HT-29 (cell line): ENCODE measurements at places on chromosomes 2 and 18. TPM values are rescaled to one million over a fixed set of nuclear protein-coding genes. Genes with fewer than 3 reads are reported as not detected.

GRCh38 chr18:32629981-32630700 lies 142.7 kb downstream of the KLHL14 start:
- DNase-seq = no peak

DNA sequence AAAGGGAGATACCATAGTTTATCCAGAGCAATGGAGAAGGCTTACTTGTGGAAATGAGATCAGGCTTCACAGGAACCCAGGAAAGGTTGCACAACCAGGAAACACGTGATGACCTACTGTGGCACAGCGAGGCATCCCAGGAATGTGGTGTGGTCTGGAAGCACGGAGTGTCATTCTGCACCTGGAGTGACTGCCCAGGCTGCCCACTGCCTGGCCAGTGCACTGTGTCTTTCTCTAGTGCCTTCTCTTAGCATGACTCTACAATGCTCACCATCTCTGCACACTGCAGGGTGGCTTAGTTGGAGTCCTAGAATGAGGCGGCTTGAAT lies 48.9 kb downstream of the CHST9 start:
- DNase-seq = peak; percentile 27

DNA sequence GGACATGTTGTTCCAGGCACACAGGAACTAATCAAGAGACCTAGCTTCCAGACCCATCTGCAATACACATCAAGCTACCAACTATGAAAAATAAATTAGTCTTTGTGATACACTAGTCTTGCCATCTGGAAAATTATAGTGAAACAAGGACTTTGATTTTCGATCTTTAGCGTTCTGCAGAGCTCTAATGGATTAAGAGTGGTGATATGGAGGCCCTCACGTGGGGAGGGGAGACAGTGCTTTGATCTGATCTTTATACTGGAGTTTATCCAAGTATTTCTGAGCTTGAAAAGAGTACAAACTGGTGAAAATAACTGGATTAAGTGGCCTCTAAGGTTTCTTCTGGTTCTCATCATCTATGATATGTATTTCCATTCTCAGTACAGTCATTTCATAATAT lies 273.4 kb upstream of the CDH7 start:
- no peak for DNase-seq

DNA sequence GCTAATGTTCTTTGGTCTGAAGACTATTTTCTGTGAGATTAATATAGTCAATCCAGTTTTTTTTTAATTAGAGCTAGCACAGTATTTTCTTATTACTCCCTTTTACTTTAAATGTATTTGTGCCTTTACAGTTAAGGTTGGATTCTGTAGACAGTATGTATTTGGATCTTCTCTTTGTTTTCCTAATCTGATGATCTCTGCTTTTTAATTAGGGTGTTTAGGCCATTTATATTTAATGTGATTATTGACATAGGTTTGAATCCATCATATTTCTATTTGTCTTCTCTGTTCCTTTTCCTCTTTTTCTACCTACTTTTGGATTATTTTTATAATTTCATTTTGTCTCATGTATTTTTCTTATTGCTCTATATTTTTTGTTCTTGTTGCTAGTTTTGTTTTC lies 437.7 kb downstream of the CPS1 start:
- DNase-seq = no peak

DNA sequence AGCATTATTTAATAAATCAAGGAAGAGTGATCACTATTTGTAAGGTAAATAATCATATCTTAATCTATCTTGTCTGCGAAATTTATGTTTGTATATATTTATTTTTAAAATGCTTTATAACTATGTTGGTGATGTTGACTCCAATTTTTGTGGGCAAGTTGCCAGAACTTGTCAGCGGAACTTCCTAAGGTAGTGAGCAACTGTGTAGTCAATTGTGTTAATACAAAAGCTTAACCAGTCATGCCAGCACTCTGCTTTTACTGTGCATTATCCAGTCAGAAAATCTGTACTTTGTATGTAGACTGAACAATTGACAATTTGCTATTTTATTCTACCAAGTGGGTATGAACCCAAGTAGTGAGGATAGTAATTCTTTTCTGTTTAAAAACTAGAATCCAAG lies 61.9 kb upstream of the RND3 start:
- no peak for DNase-seq

DNA sequence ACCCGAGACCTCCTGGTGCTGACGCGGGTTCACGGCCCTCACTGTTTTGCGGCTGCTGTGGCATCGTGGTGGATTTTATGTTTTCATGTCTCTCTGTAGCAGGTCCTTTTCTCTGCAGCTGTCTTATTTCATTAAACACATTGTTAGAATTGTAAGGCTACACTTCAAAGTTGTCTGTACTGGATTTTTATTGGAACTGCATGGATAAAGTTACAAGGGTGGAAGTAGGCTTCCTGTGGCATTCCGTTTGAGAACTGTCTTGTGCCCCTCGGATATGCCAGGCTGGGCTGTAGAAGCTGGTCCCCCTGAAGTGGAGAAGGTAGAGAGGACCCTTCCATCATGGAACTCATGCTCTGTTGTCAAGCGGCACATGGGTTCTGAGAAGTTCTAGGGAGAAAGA lies 127.3 kb downstream of the SNTG2 start:
- DNase-seq = no peak

DNA sequence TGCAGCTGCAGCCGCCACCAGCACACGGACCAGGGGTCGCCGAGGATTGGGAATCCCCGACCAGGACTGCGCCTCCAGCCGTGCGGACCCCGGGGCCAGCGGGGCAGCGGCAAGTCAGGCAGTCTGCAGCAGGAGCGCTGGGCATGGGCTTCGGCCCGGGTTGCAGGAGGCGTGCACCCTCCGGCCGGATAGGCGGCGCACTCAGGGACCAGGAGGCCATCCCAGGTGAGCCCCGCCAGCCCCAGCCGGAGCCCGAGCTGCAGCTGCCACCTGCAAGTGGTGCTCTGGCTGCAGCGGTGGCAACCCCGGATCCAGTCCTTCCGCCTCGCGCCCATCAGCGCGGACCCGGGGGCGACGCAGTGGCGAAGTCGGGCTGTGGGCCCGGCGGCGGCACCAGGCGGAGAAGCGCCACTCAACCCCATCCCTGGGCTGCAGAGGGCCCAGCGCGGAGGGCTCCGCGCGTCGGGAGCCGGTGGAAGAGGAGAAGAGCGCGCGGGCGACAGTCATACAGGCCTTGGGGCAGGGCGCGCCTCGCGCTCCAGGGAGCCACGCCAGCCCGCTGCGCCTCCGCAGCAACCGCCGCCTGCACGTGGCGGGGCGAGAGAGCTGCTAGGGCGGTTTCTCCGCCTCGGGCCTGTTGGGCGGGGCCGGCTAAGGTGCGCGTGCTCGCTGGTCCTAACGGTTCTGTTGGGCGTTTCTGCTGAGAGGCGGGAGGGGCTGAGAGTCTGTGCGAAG lies 73.8 kb downstream of the RPIA start:
- DNase-seq = no peak

DNA sequence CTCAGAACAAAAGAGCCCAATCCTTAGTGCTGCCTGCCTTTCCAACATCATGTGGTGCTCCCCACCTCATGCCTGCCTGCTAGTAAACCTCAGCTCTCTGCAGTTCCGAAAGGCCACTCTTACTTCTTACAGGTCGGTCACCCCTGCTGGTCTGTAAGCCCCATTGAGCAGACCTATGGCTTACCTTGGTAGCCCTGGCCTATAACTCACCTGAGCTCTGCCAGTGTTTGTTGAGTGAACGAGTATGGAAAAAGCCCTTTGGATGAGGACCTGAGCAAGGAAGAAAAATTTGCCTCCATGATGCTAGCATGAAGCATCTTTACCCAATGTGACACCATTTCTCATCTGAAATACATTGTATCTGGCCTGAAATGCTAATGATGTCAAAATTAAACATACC lies 83.3 kb downstream of the LIPG start:
- DNase-seq = no peak

- no peak for DNase-seq
Measured at GRCh38 chr2:240191001-240191400, 50.5 kb upstream of the OTOS start.

GRCh38 chr2:238895361-238895882 lies 47.5 kb downstream of the TWIST2 start:
- peak; percentile 22 for DNase-seq

DNA sequence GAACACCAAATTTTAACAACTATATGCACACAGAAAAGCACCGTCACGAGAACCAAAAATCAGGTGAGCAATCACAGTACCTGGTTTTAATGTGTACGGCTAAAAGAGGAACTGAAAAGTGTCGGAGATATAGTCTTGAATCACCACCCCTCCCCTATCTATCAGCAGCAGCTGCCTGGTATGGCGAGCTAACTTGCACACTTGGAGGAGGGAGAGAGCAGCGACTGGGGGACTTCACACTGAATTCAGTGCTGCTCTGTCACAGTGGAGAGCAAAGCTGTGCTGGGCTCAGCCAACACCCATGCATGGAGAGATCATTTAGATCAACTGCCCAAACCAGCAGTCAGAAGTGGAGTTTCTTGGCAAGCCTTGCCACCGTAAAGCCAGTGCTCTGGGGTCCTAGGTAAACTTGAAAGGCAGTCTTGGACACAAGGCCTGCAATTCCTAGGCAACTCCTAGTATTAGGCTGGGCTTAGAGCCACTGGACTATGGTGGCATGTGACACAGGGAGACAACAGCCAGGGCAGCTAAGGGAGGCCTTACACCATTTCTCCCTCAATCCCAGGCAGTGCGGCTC lies 89.2 kb upstream of the CD226 start:
- DNase-seq = no peak

GRCh38 chr2:218130377-218130776 lies 4.5 kb downstream of the CXCR2 start:
- DNase-seq = no peak

- peak; percentile 29 for DNase-seq
Measured at GRCh38 chr2:188598551-188598950, 306.9 kb downstream of the GULP1 start.

GRCh38 chr2:117968722-117969121 lies 45.1 kb downstream of the CCDC93 start:
- no peak for DNase-seq

Gene TDRD15
- not detected in 2 replicates for total RNA-seq

Gene SLC9A4
- total RNA-seq = not detected in 2 replicates

Gene DSC3
- total RNA-seq = 0.03 TPM in 1 of 2 replicates, not detected in the other

Gene SLC5A7
- not detected in 2 replicates for total RNA-seq

Gene ZSWIM2
- not detected in 2 replicates for total RNA-seq

Gene SMARCAL1
- 3.6 and 8.5 TPM in 2 replicates for total RNA-seq

Gene CLEC4F
- total RNA-seq = not detected in 2 replicates
